ENCODE measurements at places on chromosomes 7 and 10.

GRCh38 chr10:34280599-34281374, 534.3 kb downstream of the PARD3 start:
- no peak for DNase-seq

- no peak for DNase-seq
Observed at GRCh38 chr7:120723465-120724385, 134.2 kb downstream of the TSPAN12 start.

DNA sequence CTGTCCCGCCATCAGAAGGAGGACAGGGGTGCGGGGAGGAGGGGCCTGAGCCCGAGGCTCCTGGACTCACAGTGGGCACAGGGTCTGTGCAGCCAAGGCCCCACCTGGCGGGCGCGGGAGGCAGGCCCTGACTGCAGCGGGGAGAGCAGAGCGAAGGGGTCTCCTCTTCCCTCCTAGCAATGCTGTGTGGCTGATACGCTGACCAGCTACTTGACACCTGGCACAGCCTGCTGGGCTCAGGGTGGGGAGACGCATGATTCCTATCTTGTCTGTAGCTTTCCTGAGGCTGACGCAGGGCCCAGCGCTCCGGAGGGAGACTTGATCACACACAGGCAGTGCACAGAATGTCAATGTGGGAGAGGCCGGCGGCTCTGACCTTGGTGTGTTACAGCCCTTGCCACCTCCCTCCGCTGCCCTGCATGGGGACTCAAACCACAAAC, 174.9 kb downstream of the ELFN1 start:
- DNase-seq, result no peak

- peak; percentile 48 for DNase-seq
Observed at GRCh38 chr7:105691680-105692564, 110.6 kb upstream of the EFCAB10 start.

DNA sequence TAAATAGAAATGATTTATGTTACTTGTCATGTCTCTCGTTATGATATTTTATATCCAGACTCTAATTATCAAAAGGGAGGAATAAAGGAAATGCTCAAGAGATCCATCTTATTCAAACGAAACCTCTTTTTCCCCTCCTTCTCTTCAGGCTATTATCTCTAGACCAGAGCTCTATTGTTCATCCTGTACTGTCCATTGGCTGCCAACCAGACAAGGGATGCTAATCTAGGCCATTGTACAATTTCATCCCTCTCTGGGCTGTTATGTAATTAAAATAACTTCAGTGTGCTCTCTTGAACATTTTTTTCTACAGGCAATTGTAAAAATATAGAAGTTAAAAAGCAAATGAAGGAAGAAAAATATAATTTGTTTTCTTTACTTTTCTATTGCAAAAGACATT, 220.4 kb downstream of the HDAC9 start:
- DNase-seq, result no peak

DNA sequence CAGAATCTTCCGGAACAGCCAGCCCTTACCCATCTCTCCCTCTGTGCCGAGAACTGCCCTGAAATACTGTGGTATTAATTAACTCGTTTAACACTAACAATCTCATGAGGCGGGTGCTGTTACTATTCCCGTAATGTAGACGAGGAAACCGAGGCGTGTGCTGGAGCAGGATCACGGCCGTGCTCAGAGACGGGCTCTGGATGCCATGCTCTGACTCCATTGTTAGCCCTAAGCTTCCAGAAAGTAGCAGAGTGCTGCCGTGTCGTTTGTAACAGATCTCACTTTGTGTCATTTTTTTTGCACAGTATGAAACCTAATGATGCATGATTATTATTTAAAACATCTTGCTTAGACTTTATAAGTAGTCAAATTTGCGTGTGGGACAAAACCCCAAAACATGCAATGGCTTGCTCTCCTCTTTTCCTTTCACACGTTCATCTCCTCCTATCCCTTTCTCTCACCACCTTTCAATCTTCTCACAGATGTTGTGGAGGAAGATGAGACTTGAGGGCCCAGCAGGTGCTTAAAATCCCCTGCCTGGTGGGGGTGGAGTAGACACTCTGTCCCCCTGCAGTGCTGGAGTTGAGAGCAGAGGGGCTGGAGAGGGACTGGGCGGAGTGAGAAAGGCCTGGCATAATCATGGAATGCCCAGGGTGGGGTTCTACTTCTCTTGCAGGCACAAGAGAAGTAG, 482 bp upstream of the ACTR3C start:
- DNase-seq, result no peak

DNA sequence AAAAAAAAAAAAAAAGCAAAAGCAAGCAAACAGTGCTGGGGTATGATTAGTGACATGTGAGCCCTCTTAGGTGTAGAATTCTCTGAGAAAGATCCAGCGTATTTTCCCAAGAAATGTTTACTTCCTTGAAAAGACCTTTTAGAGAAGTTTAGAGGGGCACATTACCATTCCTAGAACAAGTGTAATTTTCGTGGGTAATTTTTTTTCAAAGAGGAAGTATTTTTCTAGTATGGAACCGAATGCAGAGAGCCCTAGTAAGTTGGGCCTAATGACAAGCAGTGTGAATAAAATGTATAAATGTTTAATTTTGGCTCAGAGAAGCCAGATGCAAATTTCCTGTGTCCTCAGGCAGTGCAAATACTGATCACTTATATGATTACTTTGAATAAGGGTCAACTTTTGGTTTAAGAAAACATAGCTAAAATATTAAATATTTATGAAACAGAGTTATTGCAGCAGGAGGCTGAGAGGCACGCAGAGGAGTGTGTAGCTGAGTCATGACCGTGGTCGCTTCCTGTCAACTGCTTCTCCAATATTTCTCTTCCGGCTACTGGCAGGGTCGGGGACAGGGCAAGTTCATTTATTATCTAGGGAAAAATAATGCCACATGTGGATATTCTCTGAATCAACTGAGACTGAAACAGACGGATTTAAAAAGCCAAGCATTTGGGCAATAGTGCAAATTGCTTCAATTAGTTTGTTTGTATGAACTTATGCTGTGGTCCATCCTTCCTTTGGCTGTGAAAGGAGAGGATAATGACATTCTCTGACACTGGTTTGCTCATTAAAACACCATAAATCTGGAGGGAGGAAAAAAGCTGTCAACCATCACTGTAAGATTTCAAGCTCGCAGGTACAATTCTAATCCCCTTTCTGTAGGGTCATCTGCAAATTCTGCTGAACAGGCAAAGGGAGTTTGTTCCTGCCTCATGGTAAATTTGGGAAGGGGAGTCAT, 495.2 kb downstream of the GLRX3 start:
- DNase-seq, result no peak

GRCh38 chr10:23198610-23198939, 6.5 kb downstream of the PTF1A start:
- DNase-seq, result no peak

DNA sequence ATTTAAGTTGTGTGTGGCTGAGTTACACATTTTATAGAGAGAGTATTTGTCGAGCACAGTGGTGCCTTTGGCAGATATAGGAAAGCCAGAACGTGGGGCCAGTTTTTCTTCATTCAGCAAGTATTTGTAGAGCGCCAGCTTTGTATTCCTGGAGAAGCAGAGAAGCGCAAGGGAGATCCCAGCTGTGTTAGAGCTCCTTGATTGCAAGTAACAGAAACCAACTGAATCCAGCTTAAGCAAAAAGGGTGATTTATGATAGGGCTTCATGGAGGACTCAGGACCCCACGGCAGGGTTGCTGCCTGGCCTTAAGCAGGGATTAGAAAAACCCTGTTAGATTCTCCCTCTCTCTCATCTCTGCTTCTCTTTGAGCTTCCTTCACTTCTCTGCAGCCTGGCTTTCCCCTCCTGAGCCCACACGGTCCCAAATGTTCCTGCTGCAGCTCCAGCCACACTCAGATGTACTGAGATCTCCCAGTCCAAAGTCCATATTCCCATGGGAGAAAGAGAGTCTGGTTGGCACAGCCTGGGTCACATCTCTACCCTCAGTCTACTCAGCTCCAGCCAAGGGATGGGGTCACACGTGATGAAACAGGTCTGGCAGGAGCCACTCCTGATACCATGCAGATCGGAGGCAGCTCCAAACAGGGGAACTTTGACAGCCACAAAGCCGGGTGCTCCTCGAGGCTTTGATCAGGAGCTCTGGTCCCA, 16.7 kb downstream of the UBTD1 start:
- DNase-seq, result no peak

- DNase-seq, result no peak
Observed at GRCh38 chr7:69603937-69604494, 5.7 kb downstream of the AUTS2 start.

GRCh38 chr7:151198945-151199848, 11.1 kb downstream of the H2BK1 start:
- no peak for DNase-seq

- no peak for DNase-seq
Observed at GRCh38 chr7:154985230-154985629, 17.7 kb downstream of the PAXIP1 start.

- DNase-seq, result no peak
Observed at GRCh38 chr7:25759748-25760147, 392.2 kb upstream of the NFE2L3 start.

- DNase-seq, result no peak
Observed at GRCh38 chr10:9331583-9332008, 1277.1 kb downstream of the GATA3 start.

GRCh38 chr7:75624134-75624832, 114.5 kb downstream of the HIP1 start:
- no peak for DNase-seq

DNA sequence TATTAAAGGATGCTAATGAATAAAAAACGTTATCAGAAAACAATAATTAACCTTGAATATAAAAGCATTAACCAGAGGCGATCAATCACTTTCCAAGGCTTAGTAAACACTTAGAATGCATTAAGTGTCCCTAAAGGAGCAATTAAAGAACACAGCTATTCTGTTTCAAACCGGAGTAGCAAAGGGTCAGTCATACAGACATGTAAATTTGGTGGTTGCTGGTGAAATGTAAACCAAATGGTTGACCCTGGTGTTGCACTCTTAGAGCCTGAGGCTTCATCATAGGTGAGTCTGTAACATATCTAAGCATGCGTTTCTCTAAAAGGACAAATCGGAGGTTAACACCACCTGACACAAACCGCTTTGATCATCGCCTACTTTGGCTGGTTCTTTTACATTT, 1280.1 kb downstream of the TYW1 start:
- DNase-seq, result no peak

- no peak for DNase-seq
Observed at GRCh38 chr10:113553149-113553548, 296 bp downstream of the HABP2 start.

- no peak for DNase-seq
Observed at GRCh38 chr10:93417921-93418320, 64.2 kb downstream of the MYOF start.

GRCh38 chr10:131242007-131242406, 69.5 kb downstream of the TCERG1L start:
- DNase-seq, result peak; percentile 14

- no peak for DNase-seq
Observed at GRCh38 chr10:14617852-14618251, 156.8 kb downstream of the FAM107B start.

DNA sequence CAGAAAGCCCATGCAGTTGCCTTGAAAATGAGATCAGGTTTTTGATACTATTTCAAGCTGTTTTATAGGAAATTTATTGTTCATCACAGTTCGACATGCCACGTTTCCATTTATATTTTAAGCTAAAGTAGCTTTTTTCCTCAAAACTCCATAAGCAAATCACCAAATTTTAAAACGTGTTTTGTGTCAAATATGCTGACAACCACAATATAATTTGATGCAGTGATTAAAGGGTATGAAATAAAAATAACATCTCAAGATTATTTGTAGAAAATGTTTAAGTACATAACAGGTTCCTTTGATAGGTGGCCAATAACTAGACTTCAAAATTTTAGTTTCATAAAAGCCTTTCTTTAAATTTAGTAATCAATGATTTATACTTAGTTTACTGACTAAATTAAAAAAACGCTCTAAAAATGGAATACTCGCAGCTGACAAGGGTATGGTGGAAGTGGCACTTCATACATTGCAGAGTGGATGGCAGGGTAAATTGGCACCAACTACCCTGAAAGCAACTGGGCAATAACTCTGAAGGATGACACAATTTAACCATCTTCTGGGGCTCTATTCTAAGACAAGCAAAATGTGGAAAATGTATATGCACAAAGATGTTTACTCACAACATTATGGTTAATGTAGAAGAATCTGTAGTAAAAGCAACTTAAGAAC, 481.6 kb downstream of the TNS3 start:
- no peak for DNase-seq

All from DMS153 (cell line).